CD14-positive monocyte (primary cell): ENCODE measurements at places on chromosomes 16 and 17.

GRCh38 chr16:87979352-87979751 is 28.1 kb downstream of the BANP start:
- no peak for DNase-seq

DNA sequence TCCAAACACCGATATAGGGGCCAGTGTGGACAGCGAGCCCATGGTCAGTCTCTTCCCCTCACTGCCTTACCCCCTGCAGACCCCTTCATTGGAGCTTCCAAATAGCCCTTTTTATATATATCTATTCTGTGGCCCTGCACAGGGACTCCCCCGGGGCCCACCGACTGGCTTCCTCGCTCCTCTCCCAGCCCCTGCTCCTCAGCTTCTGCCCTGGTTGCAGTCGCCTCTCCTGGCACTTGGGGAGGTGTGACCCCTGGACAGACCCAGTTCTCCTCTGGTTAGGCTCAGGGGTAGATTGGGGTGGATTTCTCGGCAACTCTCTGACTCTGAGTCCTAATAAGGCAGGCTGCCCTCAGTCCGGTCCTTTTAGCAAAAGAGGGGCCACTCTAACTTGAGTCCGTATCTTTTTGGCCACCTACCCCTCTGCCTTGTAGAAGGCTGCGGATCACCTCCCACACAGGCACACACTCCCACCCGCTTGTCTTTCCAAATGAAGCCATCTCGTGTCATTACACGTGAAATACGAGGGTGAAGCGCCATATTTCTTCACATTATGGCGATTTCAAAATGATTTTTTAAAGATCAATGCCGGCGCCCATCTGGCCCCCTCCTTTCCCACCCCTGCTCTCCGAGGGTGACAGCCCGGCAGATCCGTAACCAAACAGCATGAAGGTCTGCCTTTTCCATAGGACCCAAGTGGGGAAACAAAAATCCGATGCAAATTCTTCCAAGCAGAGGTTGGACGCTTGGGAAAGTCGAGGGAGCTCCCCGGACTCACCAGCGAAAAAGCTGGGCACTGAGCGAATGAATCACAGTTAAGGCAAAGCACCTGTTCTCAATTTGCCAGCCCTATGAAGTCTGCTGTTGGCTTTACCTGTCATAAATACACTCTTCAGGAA is 1.7 kb upstream of the HOXB9 start:
- no peak for DNase-seq

GRCh38 chr17:40531051-40531991 is 29.9 kb upstream of the TNS4 start:
- DNase-seq, result no peak

DNA sequence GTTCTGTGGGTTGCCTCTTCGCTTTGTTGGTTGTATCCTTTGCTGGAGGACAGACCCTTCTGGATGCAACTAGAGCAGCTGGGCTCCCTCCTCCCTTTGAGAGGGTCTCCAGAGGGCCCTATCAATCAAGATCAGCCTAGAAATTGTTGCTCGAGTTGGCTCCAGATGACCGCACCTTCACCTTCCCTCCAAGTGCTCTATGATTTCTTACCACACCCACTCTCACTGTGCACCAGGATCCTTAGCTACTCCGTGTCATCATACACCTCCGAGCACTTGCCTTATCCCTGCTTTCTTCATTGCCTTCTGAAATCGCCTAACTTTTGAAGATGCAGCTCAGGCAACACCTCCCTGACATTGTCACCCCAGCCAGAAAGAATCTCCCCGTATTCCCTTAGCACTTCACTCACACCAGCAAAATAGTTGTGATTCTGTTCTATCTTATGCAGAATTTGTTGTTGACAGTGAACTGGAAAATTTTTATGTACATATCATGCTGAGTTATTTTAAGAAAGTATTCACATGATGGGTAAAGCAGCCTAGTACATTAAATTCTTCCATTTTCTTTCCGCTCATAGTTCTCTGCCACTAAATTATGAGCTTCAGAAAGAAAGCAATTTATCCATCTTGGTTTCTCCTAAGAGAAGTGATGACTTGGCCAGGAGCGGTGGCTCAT is 52.9 kb downstream of the ABAT start:
- DNase-seq, result no peak

DNA sequence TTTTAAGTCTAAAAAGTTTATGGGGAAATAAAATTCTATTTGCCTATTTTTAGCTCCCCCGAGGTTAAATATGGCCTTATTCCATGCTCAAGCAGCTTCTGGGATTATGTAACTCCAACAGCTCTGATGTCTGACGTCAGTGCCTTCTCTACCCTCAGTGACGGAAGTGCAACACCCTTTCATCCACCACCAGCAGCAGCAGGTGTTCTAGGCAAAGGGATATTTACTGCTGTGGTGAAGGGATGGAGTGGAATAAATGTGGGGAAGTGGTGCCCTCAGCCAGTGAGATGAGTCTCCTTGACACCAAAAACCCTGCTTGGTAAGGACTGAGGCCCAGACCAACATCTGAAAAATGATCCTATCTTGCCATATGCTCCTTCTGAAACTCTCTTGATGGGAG is 247.4 kb downstream of the SHISA9 start:
- DNase-seq, result no peak

DNA sequence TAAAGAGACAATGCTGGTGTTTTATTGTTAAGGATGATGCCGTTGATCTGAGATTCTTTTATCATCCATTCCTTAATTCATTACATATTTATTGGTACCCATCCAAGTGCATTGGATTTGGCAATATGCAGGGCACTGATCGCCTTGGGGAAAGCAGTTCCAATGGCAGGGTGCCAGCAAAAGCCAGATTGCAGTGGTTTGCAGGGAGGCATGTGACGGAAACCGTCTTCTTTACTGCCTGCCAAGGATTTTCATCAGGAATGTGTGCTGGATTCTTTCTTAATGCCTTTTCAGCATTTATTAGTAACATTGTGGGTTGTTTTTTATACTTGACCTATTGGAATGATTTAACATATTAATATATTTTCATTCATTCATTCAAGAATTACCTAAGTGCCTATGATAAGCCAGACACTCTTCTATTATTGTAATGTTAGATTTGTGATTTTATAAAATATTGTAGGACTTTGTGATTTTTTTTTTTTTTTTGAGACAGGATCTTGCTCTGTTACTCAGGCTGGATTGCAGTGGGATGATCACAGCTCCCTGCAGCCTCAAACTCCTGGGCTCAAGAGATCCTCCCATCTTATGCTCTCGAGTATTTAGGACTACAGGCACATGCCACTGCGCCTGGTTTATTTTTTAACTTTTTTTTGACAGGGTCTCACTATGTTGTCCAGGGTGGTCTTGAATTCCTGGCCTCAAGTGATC is 93.4 kb upstream of the TNRC6A start:
- no peak for DNase-seq

- DNase-seq, result no peak
Measured at GRCh38 chr17:38742411-38743308, 5.5 kb downstream of the PCGF2 start.

DNA sequence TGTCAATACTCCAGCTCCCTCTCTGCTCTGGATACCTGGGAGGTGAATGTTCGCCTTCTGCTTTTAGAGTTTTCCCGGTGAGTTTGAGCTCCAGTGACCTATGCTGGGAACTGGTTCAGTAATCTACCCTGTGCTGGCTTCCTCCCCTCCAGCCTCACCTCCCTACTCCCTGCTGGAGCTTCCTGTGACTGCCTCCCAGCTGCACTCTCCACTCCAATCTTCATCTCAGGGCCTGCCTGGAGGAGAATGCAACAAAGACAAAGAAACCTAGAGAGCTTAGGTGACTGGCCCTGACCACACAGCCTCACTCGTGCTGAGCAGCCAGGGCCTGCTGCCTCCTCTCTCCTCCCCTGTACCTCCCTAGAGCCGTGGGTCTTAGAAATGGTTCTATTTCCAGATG is 101.6 kb upstream of the FOXF1 start:
- DNase-seq, result no peak
